T1000 (cell line): ENCODE measurements at places on chromosomes 7 and 10.

DNA sequence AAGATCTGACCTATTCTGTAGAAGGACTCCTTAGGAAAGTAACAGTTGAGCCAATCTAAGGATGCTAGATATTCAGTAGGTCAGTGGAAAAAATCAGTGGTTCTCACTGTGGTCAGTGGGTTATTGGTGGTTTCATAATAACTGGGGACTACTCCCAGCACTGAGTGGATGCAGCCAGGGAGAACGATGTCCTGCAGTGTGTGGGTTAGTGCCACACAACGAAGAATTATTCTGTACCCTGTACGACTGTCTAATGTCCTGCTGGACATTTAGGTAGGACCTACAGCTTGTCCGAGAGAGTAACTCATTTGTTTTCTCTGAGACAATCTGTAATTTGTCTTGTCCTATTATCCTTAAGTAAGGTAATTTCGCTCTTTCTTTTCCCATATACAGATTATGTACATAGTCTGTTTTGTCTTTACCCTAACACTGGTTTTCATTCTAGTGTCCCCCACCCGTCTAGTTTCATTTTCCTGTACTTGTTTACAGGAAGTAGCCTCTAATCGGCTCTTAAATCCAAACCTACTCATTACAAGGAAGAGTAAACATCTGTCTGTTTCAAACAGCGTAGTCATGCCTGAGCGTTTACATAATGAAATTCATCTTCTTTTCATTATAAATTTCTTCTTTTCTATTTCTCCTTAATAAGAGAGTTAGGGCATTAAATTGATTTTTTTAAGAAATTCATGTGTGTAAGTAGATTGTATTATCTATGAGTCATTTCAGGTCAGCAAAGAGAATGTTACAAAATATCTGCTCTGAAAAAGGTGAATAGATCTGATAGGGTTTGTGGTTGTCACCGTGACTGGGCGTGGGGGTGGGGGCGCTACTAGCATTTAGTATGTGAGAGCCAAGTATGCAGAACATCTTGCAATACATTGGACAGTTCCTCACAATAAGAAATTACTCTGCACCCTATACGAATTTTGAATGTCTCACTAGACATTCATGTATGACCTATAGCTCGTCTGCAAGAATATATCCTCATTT is 8.3 kb upstream of the ZC3HAV1L start:
- DNase-seq = no peak

GRCh38 chr10:93813507-93814465 is 56.0 kb downstream of the LGI1 start:
- peak; percentile 20 for DNase-seq

GRCh38 chr10:117731121-117731791 is 188.7 kb downstream of the EMX2 start:
- DNase-seq = no peak

- no peak for DNase-seq
Observed at GRCh38 chr10:116988311-116988710, 16.7 kb downstream of the SHTN1 start.

GRCh38 chr7:70598976-70599375 is 533.0 kb upstream of the GALNT17 start:
- no peak for DNase-seq

DNA sequence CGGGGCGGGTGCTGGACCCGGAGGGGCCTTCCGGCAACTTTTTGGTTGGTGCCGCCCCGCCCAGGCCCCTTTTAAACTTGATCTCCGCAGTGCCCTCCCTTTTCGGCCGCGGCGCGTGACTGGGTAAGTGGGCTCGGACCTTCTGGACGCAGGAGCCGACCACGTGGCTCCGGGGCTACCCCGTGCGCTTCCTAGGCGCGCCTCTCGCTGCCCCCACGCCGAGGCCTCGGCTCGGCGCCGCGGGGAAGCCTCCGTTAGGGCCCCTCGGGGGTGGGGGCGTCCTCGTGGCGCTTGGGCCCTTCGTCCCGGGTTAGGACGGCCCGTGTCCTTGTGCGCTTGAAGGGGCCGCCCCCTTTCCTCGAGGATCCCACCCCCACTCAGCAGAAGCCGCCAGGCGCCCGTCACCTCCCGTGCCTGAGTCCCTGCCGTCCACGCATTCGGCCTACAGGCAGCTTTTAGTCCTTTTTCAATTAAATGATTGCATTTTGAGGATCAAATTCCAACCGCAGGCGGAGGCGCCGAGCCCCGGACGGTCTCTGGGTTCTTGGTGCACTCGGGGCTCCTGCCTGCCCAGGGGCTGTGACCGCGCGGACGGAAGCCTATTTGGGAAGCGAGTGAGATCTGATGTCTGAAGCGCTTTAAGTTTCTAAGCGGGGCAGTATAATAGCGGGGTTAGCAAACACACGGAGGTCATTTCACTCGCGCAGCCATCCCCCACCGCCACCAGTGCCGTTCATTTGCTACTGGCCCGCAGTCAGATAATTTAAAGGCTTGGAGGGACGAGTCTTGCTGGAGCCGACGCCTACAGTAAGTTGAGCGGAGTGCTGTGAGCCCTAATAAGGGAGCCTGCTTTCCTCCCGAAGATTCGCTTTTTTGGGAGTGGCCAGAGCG is 31.8 kb upstream of the TOMM7 start:
- DNase-seq = peak; percentile 84

DNA sequence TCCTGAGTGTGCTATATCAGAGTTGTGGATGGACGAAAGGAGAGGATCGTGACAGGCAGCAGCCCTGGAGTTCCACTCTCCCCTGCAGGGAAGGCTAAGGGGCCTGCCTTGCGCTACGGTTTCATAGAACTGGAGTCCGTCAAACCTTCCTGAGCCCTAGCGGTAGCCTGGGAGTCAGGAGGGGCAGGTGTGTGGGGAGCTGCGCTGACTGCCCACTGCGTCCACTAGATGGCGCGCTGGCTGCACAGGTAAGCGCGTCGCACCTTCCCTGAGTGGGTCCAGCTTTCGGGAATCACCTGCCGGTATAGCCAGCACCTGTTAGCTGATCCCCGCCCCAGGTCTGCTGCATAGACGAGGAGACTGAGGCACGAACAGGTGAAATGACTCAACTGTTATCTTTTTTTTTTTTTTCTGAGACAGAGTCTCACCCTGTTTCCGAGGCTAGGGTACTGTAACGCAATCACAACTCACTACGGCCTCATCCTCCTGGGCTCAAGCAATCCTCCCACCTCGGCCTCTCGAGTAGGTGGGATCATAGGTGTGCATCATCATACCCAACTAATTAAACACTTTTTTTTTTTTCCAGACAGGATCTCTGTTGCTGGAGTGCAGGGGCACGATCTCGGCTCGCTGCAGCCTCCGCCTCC is 20.2 kb upstream of the BAIAP2L1 start:
- no peak for DNase-seq

GRCh38 chr7:130363026-130363847 is 17.1 kb upstream of the CPA1 start:
- DNase-seq = peak; percentile 75

- DNase-seq = peak; percentile 32
Observed at GRCh38 chr7:101538596-101539459, 90.3 kb downstream of the MYL10 start.

DNA sequence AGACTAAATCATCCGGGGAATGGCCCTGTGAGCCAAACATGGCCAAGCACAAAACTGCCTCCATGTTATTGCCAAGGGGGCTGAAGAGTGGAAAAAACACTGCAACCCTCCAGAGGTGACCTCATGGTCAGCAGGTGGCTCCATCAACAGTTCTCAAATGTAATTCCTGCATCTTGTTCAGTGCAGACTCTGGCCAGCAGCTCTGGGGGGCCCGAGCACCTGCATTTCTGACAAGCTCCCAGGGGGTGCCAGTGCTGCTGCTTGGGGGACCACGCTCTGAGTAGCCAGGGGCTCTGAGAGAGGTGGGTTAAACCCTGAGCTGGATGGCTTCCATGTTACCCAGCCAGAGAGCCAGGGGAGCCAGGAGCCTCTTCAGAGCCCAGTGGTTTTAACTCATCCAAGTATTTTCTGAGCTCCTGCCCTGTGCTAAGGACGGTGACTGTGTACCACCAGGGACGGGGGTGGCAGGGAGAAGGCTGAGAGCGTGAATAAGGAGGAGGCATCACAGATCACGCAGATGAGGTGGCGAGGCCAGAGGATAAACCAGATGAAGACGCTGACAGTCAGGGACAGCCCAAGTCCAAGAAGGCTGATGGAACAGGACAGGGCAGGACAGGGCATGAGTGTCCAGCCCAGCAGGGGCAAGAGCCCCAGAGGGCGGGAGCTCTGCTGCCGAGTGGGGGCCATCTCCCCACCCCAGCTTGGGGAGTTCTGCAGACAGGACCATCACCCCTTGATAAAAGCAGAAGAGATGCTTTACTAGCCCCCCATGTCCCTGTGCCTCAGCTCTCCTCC is 52.9 kb downstream of the CLEC2L start:
- DNase-seq = no peak

GRCh38 chr7:41039981-41040380 is 662.9 kb downstream of the INHBA start:
- no peak for DNase-seq

DNA sequence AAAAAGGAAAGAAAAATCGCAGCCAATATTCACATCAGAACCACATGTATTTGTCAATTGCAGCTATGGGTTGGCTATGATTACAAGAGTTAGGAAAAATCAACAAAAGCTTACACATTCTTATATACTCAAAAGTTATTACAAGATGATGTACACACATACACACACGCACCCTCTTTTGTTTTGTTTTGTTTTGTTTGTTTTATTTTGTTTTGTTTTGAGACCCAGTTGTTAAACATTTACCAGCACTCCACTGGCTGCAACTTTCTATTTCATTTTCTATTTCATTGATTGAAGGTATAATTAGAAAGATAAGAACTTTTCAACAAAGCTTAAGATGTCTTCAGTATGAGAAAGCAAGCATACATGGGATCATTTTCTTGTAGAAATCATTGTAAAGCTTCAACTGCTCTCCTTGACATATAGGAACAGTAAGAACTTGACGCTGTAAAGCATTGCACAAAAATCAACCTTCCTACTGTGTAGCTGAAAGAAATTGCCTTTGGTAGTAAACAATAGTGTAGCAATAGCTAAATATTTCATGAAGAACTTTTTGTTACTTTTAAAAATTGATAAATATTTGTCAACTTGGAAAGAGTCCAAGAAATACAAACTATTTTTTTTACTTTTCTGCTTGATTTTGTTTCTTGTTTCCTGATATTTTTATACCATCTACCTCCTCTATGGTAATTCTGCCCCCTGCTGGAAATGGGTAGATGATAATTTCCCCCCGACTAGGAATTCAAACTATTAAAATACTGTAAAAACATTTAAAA is 205.9 kb downstream of the MBL2 start:
- no peak for DNase-seq

DNA sequence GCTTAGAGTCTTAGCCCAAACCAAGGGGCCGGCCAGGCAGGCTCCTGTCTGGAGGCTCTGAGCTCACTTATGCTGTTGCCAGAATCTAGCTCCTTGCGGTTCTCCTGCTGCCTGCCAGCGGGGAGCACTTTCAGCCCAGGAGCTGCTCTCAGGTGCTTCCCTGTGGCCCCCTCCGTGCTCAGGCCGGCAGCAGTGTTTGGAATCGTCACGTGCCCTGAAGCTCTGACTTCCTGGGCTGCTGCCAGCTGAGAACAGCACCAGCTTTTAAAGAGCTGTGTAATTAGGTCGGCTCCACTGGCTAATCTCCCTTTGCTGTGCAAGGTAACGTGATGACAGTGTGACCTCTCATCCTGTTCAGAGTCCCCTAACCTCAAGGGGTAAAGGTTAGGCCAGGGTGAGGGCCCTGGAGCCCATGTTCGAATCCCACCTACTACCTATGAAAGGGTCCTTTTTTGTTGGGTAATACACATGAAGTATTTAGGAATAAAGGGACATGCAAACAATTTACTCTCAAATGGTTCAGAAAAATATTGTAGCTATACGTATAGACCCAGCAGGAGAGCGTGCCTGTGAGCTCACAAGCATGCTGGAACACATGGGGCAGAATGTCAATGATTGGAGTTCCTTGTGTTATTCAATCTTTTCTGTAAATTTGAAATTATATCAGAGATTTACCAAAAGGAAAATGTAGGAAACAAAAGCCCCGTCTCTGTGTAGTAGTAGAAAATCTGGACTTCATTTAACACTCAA is 16.6 kb downstream of the ZNF862 start:
- DNase-seq = peak; percentile 7

GRCh38 chr10:12707461-12708185 is 293.9 kb downstream of the CCDC3 start:
- DNase-seq = peak; percentile 100

DNA sequence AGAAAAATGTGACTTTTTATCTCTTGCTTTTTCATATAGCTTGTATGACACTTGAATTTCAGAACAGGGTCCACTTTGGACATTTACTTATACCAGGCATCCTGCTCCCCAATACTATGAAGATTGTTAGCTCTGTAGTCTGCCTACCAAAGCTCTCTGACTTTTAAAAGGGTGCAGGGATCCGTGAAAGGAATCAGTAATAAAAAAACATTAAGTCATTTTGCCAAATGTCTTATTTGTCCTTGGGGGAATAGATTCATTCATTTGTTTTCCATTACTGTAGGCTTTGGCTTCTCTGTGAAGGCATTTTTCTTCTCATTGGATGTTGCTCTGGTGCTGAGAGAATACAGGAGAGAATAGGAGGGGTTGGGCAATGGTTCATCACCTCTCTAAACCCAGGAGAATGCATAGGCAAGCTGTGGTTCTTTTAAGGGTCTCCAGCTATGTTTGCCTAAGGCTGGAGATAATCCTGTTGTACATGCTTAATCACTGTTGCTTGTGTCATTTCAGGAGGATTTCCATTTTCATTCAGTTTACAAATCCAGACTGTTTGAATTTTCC is 103.5 kb downstream of the SRI start:
- DNase-seq = peak; percentile 9

GRCh38 chr10:113131613-113132261 is 181.7 kb downstream of the TCF7L2 start:
- no peak for DNase-seq

GRCh38 chr10:1202343-1202742 is 146.2 kb downstream of the WDR37 start:
- no peak for DNase-seq

GRCh38 chr10:70493660-70494234 is 15.2 kb downstream of the PALD1 start:
- DNase-seq = no peak

DNA sequence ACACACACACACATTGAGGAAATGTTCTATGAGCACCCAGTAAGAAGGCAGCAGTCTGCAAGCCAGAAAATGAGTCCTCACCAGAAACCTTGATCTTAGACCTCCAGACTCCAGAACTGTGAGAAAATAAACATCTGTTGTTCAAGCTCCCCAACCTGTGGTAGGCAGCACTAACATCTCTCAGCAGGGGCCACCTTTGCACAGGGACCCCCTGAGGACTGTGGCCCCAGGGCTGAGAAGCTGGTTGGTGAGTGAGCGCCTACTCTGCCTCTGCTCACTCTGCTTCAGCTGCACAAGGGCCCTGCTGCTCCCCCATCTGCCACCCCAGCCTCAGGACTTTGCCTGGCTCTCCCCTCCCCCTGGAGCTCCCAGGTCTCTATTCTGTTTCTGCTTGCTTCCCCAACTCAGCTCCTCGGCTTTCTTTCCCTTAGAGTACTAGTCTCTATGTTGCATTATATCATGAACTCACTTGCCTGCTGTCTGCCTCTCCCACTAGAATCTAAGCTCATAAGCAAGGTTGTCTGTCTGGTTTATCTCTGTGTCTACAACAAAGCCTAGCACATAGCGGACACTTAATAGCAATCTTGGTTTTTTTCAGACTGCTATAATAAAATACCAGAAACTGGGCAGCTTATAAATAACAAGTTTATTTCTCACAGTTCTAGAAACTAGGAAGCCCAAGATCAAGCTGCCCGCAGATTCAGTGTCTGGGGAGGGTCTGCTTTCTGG is 40.4 kb upstream of the PRLHR start:
- no peak for DNase-seq
